ENCODE measurements at places on chromosomes 1 and 21.
A peak's percentile ranks its signal among the peaks of the same experiment; 100 is the strongest.

DNA sequence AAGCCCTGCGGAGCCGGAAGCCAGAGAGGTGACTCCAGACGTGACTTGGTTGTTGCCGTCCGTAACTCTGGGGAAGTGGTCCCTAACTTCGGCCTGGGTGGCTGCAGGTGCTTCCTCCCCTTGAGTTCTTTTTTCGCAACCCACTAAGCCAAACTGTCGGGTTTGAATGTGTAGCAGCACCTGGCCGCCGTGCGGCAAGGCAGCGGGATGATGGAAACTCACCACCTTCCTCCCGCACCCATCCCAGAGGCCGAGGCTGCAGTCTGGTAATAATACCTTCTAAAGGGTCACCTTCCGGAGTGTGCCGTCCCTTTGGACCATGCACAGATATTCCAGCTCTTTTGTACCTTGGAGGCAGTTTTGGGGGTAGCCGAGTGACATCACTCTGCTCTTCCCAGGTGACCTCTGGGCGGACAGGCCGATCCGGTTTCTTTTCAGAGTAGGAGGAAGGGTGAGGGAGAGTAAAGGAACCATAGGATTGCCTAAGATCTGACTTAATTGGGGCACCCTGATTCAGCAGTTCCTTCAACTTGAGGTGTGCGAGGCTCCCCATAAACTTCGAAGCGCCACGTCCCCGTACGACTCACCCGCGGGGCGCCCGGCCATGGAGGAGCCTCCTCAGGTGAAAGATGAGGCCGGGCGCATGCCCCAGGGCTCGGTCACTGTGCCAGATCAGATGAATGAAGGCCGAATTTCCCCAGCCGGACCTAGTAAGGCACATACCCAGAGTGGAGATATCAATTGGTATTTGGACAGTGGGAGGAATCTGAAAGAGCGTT, 1.0 kb downstream of the KCNK1 start:
- no peak for DNase-seq

GRCh38 chr1:204584699-204585372, 68.6 kb downstream of the MDM4 start:
- DNase-seq, result peak; percentile 18

- no peak for DNase-seq
Measured at GRCh38 chr1:154966111-154966510, 4.4 kb downstream of the SHC1 start.

DNA sequence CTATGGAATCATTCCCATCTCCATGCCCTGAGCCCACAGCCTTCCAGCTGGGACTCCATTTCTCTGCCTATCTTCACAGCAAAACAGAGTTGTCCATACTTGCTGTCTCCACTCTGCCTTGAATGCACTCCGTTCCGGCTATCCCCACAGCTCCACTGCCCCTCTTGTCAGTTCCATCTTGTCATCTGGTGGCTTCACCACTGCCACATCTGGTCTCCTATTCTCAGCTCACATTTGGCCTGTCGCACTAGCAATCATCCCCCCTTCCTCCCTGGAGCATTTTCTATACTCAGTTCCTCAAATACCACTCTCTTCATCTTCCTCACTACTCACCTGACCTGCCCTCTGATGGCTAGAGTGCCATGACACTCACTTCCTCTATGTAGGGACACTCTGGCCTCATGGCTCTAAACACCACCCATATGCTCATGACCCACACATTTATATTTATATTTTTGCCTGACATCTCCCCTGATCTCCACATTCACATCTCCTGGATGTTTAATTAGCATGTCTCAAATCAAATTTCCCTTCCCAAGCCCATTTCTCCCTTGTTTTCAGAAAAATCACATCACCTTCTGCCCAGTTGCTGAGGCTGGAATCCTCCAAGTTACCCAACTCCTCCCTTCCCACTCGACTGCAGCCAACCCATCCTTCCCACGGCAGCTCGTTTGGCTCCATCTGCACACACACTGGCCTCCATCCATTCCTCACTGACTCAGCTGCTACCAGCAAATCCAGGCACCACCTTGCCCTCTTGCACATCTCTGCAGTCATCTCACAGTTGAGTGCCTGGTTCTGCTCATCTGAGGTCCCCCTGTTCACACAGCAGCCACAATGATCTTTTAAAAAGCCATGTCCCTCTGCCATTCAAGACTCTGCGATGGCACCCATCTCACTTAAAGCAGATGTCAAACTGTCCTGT, 6.1 kb downstream of the ZNF692 start:
- no peak for DNase-seq

DNA sequence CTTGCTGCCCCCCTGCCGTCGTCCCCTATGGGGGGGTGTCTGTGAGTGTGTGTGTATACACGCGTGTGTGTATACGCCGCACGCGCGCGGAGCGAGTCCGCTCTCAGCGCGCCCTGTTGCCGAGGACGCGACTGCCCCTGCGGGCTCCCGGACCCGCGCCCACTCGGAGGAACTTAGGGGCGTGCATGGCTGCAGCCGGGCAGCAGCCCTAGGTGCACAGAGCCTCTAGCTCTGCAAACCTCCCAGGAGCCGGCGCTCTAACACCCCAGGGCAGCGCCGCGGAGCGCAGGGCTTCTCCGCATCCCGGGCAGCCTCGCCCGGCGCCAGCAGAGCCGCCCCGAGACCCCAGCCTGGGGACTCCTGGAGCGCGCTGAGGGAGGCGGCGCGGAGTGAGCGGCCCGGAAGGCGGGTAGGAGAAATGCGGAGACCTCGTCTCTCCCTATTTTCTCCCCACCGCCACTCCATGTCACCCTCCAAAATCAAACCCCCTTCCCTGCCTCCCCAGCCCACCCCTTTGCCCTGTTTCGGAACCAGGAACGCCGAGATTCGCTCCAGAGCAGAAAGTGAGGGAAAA, 574 bp downstream of the ITPKB start:
- no peak for DNase-seq

DNA sequence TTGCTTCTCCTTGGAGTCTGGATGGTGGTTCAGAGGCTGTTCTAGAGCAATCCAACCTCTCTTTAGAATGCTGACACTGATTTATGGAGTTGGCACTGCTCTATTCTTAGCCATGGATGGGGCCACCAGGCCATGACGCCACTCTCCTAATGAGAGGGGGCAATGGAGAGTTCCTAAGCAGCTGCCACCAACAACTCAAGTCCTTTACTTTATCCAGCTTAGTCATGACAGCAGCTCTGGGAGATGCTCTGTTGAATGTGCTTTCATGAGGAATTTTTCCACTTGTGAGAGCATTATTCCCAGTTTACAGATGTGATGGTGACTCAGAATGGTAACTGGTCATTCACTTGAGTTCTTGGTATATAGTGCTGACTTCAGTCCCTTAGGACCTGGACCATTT, 366.3 kb downstream of the HHAT start:
- DNase-seq, result no peak

GRCh38 chr1:245615001-245615400, 460.2 kb downstream of the KIF26B start:
- no peak for DNase-seq

DNA sequence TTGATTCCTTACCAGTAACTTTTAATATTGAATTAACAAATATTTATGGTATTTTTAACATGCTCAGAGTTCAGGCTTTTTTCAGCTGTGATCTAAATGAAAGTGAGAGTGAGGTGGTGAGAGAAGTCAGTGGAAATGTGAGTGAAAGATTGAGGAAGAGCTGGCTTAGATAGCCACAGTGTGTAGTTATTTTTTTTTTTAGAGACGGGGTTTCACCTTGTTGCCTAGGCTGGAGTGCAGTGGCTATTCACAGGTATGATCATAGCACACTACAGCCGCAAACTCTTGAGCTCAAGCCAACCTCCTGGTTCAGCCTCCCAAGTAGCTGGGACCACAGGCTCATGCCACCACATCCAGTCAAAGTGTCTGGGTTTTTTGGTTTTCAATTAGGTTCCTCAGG, 10.9 kb downstream of the RNF11 start:
- DNase-seq, result no peak

GRCh38 chr1:18819986-18820790, 39.3 kb downstream of the TAS1R2 start:
- no peak for DNase-seq

DNA sequence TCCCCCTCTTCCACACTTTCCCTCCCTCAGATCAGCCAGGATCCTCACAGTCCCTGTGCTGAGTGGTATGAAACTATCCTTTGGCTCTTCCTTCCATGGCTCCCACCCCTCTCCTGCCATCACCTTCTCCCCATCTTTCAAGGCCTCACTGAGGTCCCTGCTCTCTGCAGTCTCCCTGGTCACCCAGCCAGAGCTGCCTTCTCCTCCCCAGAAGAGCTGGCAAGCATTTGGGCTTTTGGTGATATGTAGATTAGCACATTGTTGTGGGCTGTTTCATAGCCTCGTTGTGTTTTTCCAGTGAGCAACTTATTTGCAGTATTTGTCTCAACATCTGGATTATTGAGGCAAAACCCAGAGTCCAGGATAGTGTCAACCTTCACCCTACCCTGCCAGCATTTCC, 2.2 kb downstream of the CSF1 start:
- no peak for DNase-seq

DNA sequence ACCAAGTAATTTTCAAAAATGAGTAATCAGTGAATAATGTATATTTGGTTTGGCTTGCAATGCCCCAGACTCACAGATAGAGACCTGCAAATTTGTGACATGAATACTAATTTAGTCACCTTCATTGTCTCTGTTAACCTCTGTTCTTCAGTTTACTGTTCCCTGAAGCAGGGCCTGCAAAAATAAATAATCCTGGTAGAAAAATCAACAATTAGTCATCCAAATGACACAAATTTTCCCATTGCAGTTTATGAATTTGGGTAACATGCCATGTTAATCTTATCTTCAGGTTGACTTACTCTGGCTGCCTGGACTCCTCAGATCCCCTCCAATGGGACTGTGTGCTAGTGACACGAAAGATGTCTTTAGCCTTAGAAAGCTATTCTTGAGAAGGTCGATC, 289.5 kb downstream of the PAPPA2 start:
- no peak for DNase-seq

- DNase-seq, result no peak
Measured at GRCh38 chr1:106435269-106435668, 621.2 kb upstream of the PRMT6 start.

GRCh38 chr1:38137164-38137563, 90.6 kb upstream of the POU3F1 start:
- DNase-seq, result no peak

GRCh38 chr1:204306076-204306475, 53.7 kb downstream of the PLEKHA6 start:
- DNase-seq, result no peak

- DNase-seq, result peak; percentile 78
Measured at GRCh38 chr1:36285443-36286101, 20.6 kb upstream of the SH3D21 start.

- no peak for DNase-seq
Measured at GRCh38 chr1:103194060-103194459, 85.7 kb upstream of the COL11A1 start.

- DNase-seq, result no peak
Measured at GRCh38 chr1:174060090-174060489, 37.9 kb upstream of the RC3H1 start.

DNA sequence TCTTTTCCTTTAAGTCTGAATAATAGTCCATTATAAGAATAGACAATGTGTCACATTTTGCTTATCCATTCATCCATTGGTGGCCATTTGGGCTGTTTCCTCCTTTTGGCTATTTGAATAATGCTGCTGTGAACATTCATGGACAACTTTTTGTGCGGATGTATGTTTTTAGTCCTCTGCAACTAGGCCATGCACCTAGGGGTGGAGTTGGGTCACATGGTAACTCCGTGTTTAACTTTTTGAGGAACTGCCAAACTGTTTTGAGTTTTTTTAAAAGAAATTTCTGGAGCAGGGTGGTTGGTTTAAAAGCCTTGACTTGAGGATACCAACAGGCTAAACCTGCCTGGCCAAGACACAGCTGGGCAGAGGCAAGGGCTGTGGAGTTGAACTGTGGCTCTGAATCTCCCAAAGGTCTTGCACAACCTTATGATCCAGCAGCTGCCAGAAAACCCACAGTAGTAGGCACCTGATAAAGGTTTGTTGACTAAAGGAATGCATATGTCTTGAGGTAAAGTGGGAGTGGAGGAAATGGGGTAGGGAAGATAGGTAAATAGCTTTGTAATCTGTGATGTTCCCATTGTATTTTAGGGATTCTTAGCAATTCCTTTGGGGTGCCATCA, 5.6 kb upstream of the RPTN start:
- DNase-seq, result no peak

GRCh38 chr1:66025188-66025587, 232.5 kb downstream of the PDE4B start:
- DNase-seq, result no peak

- peak; percentile 51 for DNase-seq
Measured at GRCh38 chr1:156910309-156910782, 10.1 kb upstream of the LRRC71 start.
